ENCODE measurements at places on chromosomes 16 and 17.

DNA sequence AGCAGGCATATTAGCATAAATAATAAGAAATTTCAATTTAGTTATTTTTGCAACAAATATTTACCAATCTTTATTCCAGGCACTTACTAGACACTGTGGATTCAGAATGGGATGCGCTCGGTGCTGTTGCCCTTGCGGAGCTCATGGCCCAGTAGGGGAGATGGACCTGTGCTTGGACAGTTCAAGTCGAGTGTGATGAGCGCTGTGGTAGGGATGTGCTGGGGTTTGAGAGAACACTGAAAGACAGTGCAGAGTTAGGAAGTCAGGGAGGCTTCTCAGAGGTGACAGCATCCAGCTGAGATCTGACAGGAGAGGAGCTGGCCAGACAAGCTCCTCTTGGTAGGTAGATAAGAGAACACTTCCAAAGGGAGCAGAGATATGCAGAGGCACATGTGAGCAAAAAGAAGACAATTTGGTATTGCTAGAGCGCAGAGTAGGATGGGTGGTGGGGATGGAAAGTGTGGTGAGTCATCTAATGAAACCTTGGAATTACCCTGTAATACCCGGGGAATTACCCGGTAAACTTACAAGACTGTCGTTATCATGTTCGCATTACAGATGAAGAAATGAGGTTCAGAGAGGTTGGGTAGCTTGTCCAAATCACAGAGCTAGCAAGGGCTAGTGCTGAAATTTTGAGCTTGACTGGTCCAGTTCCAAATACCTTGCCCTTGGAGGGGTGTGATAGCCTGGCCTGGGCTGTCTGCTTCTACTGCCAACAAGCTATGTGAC, 298.1 kb upstream of the N4BP1 start:
- no peak for DNase-seq

DNA sequence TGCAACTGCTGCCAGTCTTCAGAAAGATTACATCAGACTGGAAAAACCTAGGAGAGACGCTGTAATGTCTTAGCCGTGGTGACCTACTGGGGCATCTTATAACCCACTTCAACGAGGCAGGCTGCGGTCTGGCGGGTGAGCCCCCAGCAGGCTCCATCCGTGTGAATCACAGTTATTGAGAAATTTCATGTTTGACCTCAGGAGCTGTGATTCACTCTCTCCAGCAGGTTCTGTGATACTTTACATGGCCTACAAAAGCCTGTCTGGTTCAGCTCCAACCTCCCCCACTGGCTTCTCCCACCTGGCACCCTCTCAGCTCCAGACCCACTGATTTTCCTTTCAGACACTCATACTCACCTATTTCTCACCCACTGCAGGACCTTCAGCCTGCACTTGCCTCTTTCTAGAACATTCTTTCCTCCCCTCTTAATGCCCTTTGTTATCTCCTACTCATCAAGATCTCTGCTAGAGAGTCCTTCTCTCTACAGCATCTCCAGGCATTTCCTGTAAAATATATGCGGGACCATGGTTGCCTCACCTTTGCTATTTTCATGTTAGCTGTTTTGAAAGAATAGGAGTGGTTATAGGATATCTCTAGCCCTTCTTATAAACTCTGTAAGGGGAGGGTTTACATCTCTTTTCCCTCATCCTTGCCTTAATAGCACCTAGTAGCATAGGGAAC, 227.9 kb downstream of the MAF start:
- DNase-seq: no peak

- DNase-seq: no peak
Measured at GRCh38 chr16:71930013-71930563, 34.8 kb downstream of the IST1 start.

- no peak for DNase-seq
Measured at GRCh38 chr17:41863074-41863848, 2.0 kb downstream of the KLHL11 start.

GRCh38 chr16:87700406-87701077, 65.2 kb downstream of the KLHDC4 start:
- no peak for DNase-seq

- no peak for DNase-seq
Measured at GRCh38 chr16:88434353-88434690, 18.8 kb upstream of the ZFPM1 start.

GRCh38 chr16:11570806-11571205, 15.9 kb downstream of the LITAF start:
- DNase-seq: peak; percentile 16

All from kidney (tissue), 22 donors.